NCI-H510A (cell line): ENCODE measurements at places on chromosomes 3 and 15.

GRCh38 chr15:87300146-87300545 is 956.4 kb downstream of the NTRK3 start:
- DNase-seq, result no peak

- no peak for DNase-seq
Measured at GRCh38 chr15:98169551-98169950, 209.0 kb downstream of the ARRDC4 start.

GRCh38 chr3:41715376-41715775 is 246.5 kb downstream of the ULK4 start:
- DNase-seq, result no peak

DNA sequence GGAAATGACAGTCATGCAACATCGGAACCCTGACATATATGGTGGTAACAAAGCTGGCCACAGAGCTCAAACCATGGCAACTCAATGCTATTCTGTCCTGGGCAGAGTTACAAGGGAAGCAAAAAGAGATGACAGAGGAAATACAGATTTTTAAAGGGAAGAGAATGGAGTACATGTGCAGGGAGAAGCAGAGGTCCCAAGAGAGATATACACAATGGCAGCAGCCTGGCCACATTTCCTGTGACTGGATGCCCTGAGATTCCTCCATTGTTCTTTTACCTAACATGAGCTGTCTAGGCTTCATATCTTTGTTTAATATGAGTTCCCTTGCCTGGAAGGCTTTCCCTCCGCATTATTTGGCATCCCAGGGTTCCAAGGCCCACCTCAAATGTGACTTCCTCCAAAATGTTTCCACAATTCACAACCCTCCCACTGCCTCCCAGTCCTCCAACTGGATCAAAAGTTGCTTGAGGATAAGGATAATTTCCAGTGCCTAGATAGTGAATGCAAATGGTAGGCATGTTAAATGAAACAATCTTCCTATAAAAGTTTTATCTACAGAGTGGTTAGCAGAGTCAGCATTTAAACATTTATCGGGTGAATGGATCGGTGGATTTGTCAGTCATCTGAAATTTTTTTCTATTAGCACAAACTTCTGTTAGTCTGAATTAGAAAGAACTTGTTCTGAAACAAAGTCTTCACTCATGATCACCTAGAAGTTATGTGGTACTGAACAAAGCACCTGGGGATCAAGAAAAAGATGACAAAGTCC is 86.2 kb downstream of the DHX30 start:
- no peak for DNase-seq

DNA sequence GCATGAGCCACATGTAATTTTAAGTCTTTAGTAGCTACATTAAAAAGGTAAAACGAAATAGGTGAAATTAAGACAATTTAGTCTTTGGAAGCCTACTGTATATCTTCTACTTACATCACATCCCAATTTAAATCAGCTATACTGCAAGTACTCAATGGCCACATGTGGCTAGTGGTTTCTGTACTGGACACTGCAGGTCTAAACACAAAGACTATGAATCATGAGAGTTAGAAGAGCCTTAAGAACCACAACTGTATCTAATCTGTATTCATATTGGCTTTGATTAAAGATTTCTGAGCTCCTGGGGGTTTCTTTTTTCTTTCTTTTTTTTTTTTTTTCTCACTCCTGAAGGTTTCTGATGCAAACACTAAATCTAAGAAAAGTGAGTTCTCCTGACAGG is 2.3 kb upstream of the EIF1B start:
- no peak for DNase-seq

DNA sequence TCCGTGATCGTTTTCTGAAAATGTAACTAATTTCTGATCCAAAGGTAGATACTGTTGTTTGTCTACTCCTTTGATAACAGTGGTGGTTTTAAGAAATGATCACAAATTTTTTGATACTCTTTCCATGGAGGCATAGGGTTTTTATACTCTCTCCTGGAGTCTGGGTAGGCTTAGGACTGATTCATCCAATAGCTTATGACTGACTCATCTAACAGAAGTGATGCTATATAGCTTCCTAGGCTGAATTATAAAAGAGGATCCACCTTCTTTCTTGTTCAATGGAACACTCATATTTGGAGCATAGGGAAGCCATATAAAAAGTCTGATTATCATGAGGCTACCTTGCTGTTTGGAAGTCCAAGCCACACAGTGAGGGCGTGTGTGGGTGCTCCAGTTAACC is 84.3 kb downstream of the CHST2 start:
- no peak for DNase-seq

DNA sequence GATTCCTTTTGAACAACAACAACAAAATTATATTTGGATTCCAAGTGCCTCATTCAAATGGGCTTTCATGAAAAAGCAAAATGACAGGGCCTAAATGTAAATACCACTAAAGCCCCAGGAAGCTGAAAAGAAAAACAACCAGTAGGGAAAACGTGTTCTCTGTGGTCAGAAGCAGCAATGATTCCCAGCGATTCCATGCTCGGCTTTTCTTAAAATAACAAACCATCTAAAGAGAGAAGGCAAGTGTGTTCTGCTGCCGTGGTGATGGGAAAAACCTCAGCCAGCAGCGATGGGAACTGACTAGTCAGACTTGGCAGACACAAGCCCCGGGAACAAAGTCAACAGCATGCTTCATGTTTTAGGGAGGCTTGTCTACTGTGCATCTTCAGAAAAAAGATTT is 153.6 kb downstream of the TNIK start:
- no peak for DNase-seq

DNA sequence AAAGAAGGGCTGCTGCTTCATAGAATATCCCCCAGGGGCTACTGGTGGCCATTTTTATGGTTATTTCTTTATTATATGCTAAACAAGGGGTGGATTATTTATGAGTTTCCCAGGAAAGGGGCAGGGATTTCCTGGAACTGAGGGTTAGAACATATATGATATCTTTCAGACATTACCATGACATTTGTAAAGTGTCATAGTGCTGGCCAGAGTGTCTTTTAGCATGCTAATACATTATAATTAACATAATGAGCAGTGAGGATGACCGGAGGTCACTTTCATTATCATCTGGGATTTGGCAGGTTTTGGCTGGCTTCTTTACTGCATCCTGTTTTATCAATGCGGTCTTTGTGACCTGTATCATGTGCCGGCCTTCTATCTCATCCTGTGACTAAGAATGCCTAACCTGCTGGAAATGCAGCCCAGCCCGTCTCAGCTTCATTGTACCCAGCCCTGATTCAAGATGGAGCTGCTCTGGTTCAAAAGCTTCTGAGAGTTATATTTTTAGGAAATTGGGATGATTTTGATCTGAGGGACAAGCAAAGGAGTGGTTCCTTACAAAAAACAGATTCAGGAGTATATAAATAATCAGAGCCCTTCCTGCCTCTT is 9.1 kb upstream of the ZBTB20 start:
- no peak for DNase-seq

GRCh38 chr15:47813748-47814384 is 96.6 kb downstream of the SEMA6D start:
- DNase-seq, result no peak

- DNase-seq, result no peak
Measured at GRCh38 chr15:99734575-99734974, 1.3 kb upstream of the LYSMD4 start.

DNA sequence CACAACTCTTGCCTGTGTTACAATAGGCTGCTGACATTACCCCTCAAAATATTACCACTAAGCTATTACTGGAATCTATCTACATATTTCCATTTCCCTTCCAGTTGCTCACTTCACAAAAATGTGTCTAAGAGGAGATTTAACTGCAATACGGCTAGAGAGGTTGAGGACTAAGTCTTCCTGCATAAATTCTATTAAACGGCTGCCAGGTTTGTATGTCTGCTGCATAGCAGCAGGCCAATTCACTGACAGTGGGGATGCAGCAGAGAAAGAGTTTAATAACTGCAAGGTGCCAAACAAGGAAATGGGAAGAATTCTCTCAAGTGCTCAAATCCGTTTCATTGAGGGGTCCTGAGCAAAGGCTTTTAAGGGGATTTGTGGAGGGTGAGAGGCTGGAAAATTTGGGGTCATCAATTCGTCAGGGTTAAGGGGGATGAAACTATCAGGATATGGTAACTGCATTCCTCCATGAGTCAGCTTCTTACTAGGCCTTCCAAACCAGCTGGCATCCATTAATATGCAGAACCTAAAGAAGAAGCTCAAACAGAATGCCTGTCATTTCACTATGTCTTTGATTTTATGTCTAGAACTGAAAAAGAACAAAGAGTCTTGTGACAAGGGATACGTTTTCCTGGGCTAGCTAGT is 675.6 kb downstream of the TBL1XR1 start:
- DNase-seq, result no peak

DNA sequence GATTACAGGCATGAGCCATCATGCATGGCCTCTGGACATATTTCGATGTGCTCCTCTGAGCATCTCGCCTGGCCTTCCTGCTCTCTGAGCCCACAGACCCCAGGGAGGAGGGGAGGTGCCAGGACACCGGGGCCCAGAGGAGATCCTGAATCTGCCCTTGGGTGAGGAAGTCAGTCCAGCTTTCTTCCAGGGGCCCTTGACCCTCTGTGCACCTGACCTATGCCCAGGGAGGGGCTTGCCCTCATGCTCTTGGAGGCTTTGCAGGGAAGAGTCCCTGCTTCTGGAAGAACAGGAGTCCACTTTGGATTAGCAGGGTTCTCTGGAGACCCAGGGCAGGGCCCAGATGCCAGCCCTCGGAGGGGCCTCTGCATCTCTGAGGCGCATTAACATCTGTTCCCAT is 1.4 kb downstream of the ACSBG1 start:
- no peak for DNase-seq

- DNase-seq, result no peak
Measured at GRCh38 chr3:89373434-89373833, 266.0 kb downstream of the EPHA3 start.

DNA sequence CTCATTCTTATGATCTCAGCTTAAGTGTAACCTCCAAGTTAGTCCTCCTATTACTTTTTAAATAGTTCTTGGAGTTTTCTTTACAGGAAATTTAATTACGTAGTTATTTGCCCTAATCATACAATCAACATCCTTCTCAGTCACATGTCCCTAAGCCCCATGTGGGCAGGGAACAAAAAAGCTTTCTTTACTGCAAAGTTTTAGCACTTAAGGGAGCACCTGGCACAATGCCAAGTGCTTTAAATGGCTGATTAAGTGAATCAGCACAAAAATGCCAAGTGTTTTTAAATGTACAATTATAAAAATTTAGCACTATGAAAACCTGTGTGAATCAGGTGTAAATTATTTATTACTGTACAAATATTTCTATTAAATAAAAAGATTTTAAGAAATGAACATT is 445.3 kb downstream of the C3orf38 start:
- DNase-seq, result no peak

- DNase-seq, result no peak
Measured at GRCh38 chr3:135806317-135806716, 159.2 kb upstream of the PPP2R3A start.

DNA sequence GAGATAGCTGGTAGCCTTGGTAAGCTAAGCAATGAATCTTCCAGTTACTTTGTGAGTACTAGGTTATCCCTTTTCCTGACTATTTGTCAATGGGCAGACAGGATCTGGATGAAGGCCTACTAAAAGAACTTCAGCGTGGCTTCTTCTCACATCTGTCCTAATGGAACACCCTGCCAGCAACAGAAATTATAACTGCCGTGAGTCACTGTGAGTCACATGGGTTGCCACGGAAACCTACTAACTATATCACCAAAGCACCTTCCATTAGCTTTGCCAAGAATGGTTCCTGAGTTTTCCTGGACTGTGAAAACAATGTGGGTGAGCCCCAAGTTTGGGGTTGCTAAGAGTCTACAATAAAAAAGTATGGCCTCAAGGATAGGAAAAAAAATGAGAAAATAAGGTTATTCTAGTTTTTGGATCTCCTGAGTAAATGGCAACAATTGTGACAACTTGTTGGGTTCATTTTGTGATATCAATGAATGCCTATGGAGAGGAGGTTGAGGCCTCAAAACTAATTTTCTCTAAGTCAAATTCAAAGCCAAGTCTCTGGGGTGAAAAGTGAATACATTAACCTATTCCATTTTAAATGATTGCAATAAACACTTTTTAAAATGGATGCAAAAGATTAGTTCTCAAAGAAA is 195.1 kb upstream of the ICE2 start:
- DNase-seq, result no peak

GRCh38 chr15:59256482-59256881 is 49.8 kb downstream of the LDHAL6B start:
- no peak for DNase-seq

- no peak for DNase-seq
Measured at GRCh38 chr3:58596834-58597518, 19.8 kb upstream of the FAM107A start.

GRCh38 chr15:31442699-31443111 is 116.1 kb downstream of the KLF13 start:
- no peak for DNase-seq

- no peak for DNase-seq
Measured at GRCh38 chr3:12993517-12994356, 79.5 kb downstream of the IQSEC1 start.

GRCh38 chr3:58679446-58679845 is 12.9 kb upstream of the FAM3D start:
- no peak for DNase-seq

GRCh38 chr3:78845605-78846004 is 922.2 kb downstream of the ROBO1 start:
- no peak for DNase-seq

DNA sequence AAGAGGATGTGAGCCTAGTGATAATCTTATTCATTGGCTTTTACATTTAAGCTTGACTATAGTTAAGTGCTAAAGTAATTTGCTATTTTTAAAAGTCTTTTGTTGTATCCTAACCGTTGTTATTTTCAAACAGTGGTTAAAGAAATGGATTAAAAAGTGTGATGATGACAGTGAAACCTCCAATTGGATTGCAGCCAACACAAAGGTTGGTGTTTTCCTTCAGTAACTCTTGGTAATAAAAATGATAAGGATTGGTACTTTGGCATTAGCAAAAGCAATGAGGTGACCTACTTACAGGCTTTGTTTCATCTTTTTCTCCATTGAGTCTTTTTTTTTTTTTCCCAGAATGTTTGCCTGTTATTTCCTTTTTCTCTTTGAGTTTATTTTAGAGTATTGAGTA is 87.5 kb upstream of the GOLGA6B start:
- no peak for DNase-seq

GRCh38 chr15:99135194-99135593 is 30.3 kb downstream of the SYNM start:
- no peak for DNase-seq

- no peak for DNase-seq
Measured at GRCh38 chr3:17195192-17195611, 310.4 kb downstream of the PLCL2 start.

DNA sequence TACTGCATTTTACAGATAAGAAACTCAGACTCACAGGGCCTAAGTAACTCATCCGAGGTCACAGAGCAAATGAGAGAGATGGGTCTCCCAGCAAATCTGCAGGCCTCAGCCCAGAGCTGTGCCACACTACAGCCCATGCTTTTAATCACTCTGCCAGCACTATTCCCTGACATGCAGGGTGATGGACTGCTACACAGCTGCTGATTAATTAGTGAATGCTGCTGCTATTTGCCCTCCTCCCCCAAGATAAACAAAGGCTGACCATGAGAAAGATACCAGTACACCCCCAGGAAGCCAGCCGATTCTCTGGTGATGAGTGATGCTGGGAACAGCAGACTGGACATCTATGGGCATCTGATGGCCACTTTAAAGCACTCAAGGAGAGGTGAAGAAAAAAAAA is 39.3 kb downstream of the RFTN1 start:
- no peak for DNase-seq

GRCh38 chr3:45611628-45612081 is 17.1 kb downstream of the LIMD1 start:
- DNase-seq, result no peak
